ENCODE measurements at places on chromosomes 2 and 18.

DNA sequence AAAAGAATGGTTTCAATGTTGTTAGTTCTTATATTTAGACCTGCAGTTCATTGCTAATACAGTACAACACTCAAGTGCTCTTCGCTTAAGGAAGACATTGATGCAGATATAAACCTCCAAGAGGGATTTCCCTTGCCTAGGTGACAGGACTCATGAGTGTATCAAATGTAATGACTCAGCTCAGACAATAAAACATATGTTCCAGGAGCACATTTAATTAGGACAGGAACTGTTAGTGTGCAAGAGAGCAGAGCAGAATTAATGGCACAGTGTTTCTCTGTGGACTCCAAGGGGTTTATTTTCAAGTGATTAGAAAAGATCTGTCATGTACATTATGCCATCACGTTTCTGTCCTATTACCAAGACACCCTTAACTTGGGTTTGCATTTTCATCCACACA, 375.0 kb downstream of the LRRTM4 start:
- no peak for DNase-seq

DNA sequence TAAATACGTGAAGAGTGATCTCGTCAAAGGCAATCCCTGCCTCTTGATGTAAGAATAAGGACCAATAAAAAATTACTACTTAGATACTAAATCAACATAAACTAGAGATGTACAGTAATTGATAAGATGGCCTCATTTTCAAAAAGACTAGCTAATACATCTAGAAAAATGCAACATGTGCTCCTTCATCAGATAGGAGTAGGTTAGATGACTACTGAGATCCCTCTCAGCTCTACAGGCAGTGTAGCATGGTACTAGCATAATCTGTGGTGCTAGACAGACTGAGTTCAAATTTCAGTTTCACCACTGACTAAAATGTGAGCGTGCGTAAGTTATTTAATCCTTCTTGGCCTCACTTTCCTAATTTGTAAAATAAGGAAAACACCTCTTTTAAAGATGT, 82.6 kb upstream of the FRZB start:
- DNase-seq, result no peak

DNA sequence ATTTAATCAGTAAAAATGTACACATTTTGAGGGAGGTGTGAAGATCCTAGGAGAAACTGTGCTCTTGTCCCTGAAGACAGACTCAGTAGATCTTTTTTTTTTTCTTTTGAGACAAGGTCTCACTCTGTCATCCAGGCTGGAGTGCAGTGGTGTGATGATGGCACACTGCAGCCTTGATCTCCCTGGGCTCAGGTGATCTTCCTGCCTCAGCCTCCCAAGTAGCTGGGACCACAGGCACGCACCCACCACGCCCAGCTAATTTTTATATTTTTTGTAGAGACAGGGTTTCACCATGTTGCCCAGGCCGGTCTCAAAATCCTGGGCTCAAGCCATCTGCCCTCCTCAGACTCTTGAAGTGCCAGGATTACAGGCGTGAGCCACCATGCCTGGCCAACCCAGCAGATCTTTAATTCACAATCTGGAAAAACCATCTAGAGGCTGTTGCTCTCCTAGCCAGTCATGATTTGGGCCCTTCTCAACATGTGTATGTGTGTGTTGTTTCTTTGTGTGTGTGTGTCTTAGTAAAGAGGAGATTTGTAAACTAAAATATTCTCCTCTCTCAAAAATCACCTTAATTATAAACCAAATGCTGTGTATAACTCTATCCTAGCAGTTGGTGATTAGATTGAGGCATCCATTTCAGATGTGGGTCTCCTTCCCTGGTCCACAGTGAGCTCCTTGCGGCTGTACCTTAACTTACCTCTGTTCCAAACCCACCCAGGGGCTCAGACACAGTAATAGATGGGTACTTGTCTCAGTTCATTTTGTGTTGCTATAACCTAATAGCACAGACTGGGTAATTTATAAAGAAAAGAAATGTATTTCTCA, 3.9 kb upstream of the MYCN start:
- no peak for DNase-seq

- DNase-seq, result no peak
Measured at GRCh38 chr2:22247466-22247865, 1123.7 kb downstream of the TDRD15 start.

DNA sequence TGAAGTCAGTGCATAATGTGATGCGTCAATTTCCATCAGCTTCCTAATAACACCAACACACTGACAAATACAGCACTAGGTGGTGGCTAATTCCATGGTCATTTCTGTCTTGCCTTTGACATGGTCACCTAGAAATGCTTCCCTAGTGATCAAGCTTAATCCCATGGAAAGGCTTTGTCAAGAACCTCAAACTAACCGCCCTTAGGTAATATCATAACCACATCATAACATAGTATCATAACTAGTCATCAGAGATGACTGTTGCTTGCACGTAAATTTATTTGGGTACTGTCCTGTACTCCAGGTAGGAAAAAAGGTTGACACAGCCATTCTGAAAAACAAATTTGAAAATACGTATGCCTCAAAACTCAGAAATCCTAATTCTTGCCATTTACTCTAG, 471.8 kb downstream of the IRS1 start:
- no peak for DNase-seq

GRCh38 chr2:20781656-20782265, 41.1 kb downstream of the LDAH start:
- DNase-seq, result no peak

GRCh38 chr2:225889452-225889851, 489.9 kb downstream of the NYAP2 start:
- no peak for DNase-seq
